ENCODE measurements at places on chromosomes 7 and 10. TPM values are rescaled to one million over a fixed set of nuclear protein-coding genes. Genes with fewer than 3 reads are reported as not detected.
A peak's percentile ranks its signal among the peaks of the same experiment; 100 is the strongest.

Gene ASB15
- total RNA-seq: not detected

- H3K27me3 ChIP-seq: peaks cover 42% of the 10 kb centered on the region
- no peak overlapping the region for H3K27ac ChIP-seq
- no peak for DNase-seq
- H3K4me1 ChIP-seq: peaks cover 32% of the 10 kb centered on the region
- H3K36me3 ChIP-seq: no peaks in the 10 kb centered on the region
- H3K4me3 ChIP-seq: peak overlapping the region; percentile 79
These were observed 2.0 kb downstream of the ZNF503 start for GRCh38 chr10:75399461-75400162.

- no peaks in the 10 kb centered on the region for H3K27me3 ChIP-seq
- peak overlapping the region; percentile 33 for H3K27ac ChIP-seq
- peaks cover 33% of the 10 kb centered on the region for H3K4me1 ChIP-seq
- no peak for DNase-seq
- peak overlapping the region; percentile 25 for H3K4me3 ChIP-seq
These were observed 51.1 kb downstream of the CYP26A1 start for GRCh38 chr10:93124580-93125318.

GRCh38 chr10:33332183-33333065, 2.0 kb downstream of the NRP1 start:
- no peak for DNase-seq
- no peak overlapping the region for H3K27ac ChIP-seq
- peaks cover 17% of the 10 kb centered on the region for H3K4me1 ChIP-seq
- peaks cover 44% of the 10 kb centered on the region for H3K27me3 ChIP-seq
- no peak overlapping the region for H3K4me3 ChIP-seq
- H3K36me3 ChIP-seq: no peaks in the 10 kb centered on the region
